ENCODE measurements at places on chromosomes 5 and 9.

- DNase-seq = no peak
Observed at GRCh38 chr5:174982485-174982884, 258.1 kb downstream of the MSX2 start.

- DNase-seq = no peak
Observed at GRCh38 chr5:88393716-88394535, 125.3 kb upstream of the TMEM161B start.

- no peak for DNase-seq
Observed at GRCh38 chr9:93084471-93084881, 11.5 kb upstream of the CARD19 start.

DNA sequence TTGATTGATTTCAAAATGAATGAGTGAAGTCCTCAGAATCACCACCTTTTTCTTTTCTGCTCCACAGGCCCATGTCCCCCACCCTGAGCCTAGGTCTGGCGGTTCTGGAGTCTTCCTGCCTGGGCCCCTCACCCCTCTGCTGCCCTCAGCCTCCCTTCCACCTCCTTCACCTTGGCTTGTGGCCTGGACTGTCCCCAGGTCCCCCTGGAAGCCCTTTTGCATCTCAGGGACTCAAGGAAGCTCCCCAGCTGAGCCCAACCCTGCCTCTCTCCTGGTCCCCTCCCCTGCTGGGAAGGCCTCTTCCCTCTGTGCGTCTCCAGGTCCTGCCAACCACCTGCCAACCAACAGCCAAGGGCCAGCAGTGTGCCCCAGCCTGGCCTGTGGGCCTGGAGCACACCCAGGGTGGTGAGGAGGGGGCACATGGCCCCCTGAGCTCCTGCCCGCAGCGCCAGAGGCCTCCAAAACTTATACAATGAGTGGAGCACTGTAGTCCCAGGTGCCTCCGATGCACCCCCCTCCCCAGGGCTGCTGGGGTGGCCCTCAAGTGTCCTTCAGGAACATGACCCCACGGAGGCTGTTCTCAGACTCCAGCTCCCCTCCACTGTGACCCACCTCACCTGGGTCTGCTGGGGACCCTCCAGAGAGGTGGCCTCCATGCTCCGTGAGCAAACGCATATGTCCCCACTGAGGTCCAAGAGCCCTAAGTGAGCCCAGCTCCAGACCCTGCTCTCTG lies 20.3 kb downstream of the GLT6D1 start:
- DNase-seq = no peak

- no peak for DNase-seq
Observed at GRCh38 chr9:30697958-30698357, 1686.5 kb upstream of the ACO1 start.

DNA sequence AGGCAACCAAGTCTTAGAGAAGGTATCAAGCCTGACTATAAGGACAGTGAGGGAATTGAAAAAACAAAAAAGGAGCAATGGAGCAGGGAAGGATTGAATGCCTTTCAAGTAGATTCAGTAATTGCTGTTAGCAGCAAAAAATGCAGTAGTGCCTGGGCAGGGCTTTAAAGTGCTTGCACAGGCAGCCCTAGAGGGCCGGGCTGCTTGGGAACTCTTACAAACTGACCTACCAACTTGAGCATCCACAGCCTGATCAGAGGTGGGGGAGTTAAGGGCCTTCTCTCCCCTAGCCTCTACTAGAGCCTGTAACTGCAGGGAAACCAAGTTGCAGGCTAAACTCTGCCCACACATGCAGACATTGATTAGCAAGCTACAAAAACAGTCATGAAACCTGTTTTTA lies 19.4 kb downstream of the FXN start:
- DNase-seq = no peak

GRCh38 chr5:56309262-56309826 lies 76.2 kb upstream of the ANKRD55 start:
- DNase-seq = no peak

DNA sequence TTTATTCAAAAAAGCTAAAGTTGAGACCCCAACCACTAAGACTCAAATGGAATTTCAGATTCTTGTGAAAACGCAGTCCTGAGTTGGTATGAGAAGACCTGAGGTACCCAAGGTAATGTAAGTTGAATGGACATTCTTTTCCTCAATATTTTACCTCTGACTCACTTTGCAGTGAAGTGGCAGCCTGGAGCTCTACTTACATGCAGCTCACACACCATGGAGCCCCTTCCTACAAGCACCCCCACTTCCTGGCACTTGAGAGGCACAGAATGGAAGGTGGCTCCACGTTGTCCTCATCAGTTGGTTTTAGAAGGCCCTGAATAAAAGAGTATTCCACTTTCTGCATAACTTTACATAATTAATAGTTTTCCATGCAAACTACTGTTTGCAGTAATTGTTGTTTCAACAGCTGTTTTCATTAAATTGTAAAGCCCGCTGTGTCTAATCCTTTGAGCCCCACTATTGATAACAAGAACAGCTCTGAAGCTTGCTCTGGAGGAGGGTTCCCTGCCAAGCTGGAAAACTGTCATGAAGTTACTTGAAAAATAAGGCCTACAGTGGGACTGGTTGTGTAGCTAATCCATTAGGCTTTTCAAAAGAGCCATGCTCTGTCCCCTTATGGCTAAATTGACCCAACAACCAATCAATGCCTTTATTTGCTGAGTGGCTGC lies 102.2 kb upstream of the SPATA31D4 start:
- no peak for DNase-seq

GRCh38 chr9:91483835-91484234 lies 60.2 kb upstream of the NFIL3 start:
- no peak for DNase-seq

- DNase-seq = no peak
Observed at GRCh38 chr5:158908425-158909220, 191.1 kb downstream of the EBF1 start.

- DNase-seq = no peak
Observed at GRCh38 chr5:132640613-132641012, 17.4 kb upstream of the IL13 start.

- no peak for DNase-seq
Observed at GRCh38 chr5:21663082-21663481, 1190.1 kb downstream of the CDH12 start.

DNA sequence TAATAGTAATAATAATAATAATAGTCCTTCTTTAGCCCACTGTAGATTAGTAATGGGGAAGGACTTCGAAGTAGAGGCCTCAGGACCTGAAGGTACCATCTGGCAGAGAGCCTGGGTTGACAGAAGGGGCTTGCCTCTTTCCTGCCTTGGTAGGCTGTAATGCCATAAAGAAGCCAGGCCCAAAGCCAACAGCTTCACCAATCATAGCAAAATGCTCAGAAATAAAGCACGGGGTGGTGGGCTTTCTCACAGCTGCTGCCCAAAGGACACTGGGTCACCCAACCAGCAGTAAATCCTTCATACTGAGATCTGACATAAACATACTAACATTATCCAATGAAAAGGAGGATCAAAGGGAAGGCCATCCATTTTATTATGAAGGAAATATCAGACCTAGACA lies 70.7 kb downstream of the SUSD1 start:
- no peak for DNase-seq

DNA sequence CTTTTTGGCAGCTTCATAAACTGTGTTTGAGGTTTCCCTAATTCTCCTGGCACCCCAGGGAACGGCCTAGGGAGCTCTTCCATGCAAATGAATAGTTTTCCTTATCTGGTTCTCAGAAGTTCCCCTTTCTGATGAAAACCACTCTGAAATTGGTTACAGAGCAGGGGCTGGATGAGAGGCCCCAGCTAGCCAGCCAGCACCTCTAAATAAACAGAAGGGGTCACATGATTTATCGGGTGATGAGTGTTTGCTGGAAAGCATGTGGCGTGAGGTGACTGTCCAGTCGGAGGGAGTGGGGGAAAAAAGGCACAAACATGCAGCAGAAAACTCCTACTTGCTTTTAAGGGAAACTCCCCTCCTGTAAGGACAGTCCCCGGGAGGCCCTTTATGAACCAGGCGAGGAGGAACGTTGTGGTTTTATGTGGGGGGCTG lies 261.2 kb upstream of the ANKRD55 start:
- DNase-seq = no peak

- no peak for DNase-seq
Observed at GRCh38 chr9:106816524-106816923, 46.4 kb upstream of the ZNF462 start.

- DNase-seq = no peak
Observed at GRCh38 chr9:129319938-129320481, 141.9 kb upstream of the IER5L start.

DNA sequence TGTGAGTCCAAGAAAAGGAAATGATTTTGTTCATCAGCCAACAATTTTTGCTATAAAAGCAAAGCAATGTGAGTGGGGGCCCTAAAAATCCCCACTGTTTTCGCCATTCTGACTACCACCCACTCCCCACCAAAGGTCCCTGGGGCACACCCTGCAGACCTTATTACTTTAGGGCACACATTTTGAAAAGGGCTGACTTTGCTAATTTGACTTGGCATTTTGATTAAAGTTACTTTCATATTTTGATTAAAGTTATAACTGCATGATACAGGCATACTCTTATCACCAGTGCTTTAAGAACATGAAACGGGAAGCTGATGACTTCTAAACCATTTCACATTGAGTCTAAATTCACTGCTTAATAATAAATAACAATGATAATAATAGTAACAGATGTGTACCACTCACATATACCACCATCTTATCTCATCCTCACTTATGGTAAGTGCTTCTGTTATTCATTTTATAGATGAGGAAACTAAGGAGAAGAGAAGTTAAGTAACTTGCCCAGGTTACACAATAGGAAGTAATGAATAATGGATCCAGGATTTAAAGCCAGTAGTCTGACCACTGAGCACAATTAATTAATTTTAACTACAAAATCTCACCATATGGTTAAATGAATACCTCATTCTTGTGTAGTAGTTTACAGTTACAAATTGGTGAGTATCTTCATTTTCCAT lies 25.4 kb upstream of the NR3C1 start:
- DNase-seq = no peak

DNA sequence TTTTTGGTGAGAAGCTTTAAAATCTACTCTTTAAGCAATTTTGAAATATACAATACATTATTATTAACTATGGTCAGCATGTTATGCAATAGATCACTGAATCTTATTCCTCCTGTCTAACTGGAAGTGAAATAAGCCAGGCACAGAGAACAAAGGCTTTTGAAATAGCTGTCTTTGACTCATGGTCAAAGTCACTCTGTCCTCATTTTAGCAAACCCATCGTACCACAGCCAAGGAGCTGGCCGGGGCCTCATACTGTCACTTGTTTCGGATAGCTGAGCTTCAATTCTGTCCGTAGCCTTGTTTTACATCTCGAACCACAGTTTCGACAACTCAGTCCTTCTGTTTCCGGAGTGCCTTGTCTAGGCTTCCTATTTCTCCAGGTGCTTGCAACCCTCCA lies 19.2 kb downstream of the ADCY2 start:
- no peak for DNase-seq

GRCh38 chr5:57552033-57552432 lies 69.4 kb upstream of the ACTBL2 start:
- no peak for DNase-seq

GRCh38 chr9:13109781-13110180 lies 169.7 kb downstream of the MPDZ start:
- DNase-seq = no peak

DNA sequence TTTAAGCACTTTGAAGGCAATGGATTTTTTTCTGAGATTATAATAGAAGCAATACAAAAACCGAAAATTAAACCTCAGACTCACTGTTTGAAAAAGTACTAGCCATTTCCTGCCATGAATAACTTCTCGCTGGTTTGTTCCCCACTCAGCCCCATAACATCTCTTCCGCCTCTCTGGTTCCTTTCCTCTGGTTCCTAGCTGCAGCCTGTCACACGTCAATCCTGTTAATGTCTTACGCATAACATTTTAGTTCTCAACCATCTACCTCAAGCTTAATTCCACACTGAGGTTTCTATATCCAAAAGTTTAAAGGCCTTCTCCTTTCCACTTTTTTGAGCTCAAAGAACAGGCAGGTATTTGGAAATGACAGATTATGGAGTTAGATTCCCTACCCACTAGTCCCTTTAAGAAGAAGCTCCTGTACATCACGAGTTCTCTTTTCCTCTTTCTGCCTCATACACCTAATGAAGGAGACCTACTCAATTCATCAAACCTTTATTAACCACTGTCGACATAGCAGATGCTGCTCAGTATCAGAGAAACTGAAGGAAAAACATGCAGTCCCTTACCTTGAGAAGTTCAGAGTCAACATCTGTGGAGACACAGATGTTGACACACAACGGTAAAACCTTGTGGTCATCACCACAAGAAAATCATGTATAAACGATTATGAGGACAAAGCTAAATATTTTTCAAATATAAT lies 243.0 kb upstream of the PTGER4 start:
- no peak for DNase-seq

DNA sequence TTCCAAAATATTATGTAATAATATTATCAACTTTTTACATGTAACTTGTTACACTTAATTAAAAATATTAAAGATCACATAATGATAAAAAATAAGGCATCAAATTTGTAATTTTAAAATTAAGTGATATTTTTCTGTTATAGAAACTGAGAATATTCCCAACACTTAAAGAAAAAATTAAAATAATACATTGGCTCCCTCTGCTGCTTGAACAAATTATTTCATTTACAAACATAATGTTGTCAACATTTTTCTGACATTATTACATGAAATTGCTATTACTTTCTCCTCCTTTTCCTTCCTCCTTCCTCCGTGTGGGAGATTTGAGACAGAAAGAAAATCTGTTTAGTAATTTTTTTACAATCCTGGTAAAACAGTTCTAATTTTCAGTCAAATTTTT lies 42.3 kb downstream of the RNF180 start:
- no peak for DNase-seq

GRCh38 chr9:105328872-105329718 lies 84.6 kb downstream of the SLC44A1 start:
- DNase-seq = no peak

DNA sequence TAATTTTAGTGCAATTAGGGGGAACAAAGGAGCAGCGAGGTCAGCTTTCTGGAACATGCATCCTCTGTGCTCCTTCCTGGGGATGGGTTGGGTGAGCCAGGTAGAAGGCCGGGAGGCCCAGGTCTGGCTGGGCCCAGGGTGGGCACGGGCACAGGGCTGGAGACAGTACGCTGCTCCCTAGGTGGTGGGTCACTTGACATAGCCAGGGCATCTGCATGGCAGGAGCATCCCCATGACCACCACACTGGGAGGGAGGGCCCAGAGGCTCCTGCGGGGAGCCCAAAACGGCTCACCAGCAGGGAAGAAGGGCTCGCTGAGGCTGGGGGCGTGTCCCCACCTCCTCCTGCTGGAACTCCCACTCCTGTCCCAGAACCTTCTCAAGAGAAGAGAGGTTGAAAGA lies 216.8 kb downstream of the NXNL2 start:
- no peak for DNase-seq

DNA sequence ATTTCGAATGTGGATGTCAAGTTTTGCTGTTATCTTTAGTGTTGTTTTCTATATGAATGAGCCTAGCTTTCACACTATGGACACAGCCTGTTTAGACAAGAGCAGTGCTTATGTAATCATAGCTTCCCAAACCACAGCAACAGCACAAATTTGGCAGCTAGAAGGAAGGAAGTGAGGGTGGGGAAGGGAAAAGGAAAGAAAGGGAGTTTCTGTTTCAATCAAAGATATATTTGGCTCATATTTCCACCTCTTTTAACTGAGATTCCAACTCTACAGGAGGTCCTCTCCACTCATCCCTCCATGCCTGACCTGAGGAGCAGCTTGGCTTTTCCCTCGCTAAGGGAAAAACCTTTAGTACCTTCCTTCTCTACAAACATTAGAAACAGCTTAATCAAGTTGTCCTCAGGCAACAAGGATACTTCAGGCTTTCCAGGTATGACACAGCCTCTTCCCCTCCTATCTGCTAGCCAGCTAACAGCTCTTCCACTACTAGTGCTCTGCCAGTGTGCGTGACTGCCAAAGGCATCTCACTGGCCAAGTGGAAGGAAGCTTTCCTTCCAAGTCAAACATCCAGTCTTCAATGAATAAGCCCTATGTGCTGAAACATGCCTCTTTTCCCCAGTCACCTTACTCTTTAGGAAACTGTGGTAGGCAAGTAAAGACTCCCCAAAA lies 268.6 kb upstream of the PTGER4 start:
- peak; percentile 14 for DNase-seq

Data from bone marrow (tissue), 2 donors.